ENCODE measurements at places on chromosomes 11 and 22.

GRCh38 chr11:33539751-33540150, 160.9 kb downstream of the C11orf91 start:
- DNase-seq, result no peak

DNA sequence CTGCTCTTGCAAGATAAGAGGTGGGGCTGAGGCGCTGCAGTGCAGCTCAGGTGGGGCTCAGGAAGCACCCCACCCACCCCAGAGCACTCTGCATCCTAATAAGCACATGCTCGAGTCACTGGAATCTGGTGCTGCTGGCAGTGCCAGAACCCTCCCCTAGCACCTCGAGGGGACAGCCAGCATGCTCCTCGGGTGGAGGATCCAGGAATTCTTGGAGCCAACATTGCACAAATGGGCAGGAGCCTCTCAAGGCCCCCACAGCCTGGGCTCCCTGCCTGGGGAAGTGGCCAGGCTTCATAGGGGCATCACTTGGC, 27.5 kb upstream of the CABP7 start:
- no peak for DNase-seq

- DNase-seq, result no peak
These were observed 33.0 kb downstream of the GNB1L start for GRCh38 chr22:19821523-19822300.

- DNase-seq, result no peak
These were observed 23.6 kb downstream of the TXN2 start for GRCh38 chr22:36457688-36458450.

DNA sequence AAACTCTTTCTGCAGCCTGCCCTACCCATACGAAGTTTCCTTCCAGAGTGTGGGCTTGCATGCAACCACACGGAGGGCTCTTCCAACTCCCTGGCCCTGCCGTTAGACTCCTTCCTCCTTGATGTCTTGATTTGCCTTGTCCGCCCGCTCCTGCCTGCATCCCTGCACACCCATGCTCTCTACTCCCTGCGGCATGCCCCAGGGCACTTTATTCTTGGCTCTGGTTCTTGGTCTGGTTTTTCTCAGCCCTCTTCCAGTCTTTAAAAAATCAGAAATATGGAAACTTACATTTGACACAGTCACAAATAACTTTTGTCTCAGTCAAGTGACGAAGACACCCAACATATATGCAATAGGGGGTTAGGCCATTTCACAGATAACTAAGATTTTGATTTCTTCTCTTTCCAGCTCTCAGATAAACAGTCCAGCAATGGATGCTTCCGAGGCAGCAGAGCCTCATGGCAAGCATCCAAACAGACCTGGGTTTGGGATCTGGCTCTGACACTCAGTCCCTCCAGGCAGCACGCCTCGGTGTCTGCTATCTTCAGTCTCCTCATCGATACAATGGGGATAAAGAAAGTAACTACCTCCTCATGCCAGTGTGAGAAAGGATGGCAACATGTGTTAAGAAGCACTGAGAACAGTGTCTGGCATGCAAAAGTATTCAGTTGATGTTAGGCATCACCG, 15.7 kb upstream of the OPCML start:
- no peak for DNase-seq

- DNase-seq, result no peak
These were observed 24.9 kb downstream of the IMMP1L start for GRCh38 chr11:31484497-31484896.

GRCh38 chr11:19821993-19822392, 109.4 kb downstream of the NAV2 start:
- DNase-seq, result no peak

GRCh38 chr22:39459681-39460080, 2.9 kb downstream of the MGAT3 start:
- DNase-seq, result no peak

GRCh38 chr11:66835768-66836405, 7.4 kb upstream of the RCE1 start:
- no peak for DNase-seq

GRCh38 chr11:19320827-19321226, 80.1 kb upstream of the E2F8 start:
- DNase-seq, result no peak

DNA sequence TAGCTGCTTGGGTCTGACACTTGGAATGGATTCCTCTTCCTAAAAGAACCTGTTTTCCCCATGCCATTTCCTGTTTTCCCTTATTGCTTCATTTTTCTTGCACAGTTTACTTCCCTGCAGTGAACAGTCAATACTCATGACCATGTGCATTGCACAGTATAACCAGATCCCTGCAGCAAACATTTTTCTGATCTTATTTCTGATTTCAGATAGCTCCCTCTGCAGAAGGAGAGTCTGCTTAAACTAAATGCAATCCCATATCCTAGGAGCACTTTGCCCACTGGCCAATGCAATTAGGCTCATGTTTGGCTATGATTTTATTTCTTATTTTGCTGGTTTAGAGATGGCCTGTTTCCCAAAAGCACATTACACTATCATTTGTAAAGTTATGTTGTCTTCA, 96.7 kb upstream of the CD44 start:
- DNase-seq, result no peak

GRCh38 chr11:26761361-26761809, 39.5 kb upstream of the SLC5A12 start:
- no peak for DNase-seq

- no peak for DNase-seq
These were observed 608.9 kb downstream of the NTM start for GRCh38 chr11:131979364-131979763.

DNA sequence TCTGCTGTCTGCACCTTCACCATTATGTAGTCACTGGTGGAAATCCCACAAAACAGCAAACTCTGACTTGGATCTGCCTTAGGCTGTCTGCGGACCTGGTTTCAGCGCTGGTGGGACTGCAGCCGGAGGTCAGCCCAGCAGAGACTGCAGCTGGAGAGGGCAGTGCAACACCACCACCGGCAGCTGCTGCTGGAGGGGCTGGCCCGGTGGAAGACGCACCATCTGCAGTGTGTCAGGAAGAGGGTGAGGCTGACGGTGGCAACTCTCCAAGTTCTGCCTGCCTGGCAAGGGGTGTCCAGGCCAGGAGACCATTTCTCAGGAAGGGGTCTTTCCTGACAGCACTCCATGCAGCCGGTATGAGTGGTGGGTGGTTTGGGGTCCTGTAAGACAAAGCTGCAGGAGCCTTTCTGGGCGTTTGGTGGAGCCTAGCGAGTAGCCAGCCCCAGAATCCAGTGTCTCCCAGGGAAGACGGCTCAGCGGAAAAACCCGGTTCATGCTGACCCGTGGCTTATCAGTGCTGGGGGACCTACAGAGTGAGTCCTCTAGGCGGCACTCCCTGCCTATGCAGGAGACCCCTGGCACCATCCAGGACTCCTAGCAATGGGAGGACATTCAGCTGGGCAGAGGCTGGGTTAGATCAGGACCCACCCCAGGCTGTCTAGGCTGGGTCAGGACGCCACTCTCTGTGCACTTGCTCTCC, 50.8 kb downstream of the PISD start:
- no peak for DNase-seq

DNA sequence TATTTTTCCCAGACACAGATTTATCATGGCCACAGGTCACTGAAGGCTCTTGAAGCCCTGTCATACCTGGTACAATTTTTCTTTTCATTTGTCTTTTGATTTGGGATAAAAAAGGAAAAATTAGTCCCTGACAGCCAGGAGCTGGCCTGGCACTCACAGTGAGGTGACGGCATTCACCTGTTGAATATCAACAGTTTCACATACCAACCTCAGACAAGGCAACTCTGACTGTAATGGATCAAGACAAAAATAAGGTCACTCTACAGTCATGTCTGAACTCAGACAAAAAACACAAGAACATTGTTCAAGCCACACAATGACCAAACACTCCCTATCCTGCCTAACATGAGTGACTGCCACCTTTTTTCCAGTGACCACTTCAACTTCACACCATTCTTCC, 392.9 kb downstream of the TENM4 start:
- no peak for DNase-seq

DNA sequence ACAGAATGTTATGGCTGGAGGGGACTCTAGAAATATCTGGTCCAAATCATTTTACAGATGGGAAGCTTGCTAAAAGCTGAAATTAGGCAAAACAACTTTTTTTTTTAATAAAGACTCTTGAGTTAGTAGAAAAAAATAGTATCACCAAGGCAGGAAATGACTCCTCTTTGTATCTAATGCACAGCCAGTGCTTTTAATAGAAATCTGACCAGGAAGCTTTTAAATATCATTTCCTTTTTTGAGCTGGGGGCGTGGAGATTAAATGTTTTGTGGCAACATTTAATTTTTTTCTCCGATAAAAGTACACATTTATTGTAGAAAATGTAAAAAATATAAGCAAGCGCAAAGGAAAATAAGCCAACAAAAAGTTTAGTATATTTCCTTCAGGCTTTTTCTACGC, 22.5 kb downstream of the TRAF6 start:
- DNase-seq, result no peak

- DNase-seq, result no peak
These were observed 90.3 kb downstream of the TP53I11 start for GRCh38 chr11:44860346-44860745.

DNA sequence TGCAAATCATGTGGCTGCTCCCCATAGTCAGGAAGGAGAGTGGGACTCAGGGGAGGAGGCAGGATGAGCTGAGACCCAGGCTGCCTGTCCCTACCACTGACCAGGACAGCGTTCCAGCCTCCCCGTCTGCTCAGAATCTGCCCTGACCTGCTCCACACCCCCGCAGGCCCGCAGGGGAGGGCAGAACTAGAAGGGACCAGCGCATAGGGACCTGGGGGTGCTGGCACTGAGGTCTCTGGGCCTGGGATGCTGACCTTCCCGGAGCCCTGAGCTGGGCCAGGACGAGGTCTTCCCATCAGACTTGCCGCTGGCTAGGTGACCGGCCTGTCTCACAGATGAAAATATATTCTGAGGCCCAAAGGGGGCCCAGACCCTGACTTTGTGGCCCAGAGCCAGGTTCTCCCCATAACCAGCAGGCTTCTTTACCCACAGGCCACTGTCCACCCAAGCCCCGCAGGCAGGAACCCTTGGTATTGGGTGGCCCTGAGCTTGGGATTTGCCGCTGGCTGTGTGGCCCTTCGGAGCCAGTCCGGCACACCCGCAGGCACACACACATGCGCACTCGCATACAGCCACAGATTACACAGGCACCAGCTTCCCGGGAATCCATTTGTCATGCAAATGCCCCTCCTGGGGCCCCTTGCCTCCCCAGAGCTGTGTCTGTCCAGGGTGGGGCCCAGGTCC, 13.8 kb upstream of the PIM3 start:
- no peak for DNase-seq

DNA sequence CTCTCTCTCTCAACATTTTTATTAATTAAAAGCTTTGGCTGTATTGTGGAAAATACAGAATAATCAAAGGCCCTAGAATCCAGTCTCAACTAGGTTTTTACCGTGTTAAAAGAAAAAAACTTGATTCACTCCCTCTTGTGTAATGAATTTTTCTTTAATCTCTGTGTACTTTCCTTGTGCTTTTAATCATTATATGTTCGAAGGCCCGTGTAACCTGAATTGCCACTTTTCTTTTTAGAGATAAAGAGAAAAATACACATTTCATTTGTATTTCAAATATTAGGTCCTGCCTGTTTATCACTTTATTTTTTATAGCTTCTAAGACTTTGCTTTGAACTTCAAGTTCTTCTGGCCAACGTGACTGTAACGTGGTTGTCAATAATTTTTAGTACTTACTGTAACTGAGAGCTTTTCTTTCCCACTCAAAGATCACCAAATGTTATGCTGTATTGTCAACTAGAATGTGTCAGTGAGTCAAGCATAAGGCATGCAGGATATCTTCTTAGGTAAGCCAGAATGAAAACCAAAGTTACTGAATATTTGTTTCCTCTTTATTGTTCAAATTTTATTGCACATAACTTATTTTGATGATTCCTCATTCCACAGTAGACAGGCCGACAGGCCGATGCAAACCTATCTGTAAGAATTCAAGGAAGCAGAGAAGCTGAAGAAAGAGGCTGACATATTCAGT, 23.3 kb upstream of the FAR1 start:
- no peak for DNase-seq

- DNase-seq, result no peak
These were observed 812 bp upstream of the SMTN start for GRCh38 chr22:31080164-31080847.

GRCh38 chr22:45756558-45756957, 84.9 kb downstream of the ATXN10 start:
- DNase-seq, result no peak

DNA sequence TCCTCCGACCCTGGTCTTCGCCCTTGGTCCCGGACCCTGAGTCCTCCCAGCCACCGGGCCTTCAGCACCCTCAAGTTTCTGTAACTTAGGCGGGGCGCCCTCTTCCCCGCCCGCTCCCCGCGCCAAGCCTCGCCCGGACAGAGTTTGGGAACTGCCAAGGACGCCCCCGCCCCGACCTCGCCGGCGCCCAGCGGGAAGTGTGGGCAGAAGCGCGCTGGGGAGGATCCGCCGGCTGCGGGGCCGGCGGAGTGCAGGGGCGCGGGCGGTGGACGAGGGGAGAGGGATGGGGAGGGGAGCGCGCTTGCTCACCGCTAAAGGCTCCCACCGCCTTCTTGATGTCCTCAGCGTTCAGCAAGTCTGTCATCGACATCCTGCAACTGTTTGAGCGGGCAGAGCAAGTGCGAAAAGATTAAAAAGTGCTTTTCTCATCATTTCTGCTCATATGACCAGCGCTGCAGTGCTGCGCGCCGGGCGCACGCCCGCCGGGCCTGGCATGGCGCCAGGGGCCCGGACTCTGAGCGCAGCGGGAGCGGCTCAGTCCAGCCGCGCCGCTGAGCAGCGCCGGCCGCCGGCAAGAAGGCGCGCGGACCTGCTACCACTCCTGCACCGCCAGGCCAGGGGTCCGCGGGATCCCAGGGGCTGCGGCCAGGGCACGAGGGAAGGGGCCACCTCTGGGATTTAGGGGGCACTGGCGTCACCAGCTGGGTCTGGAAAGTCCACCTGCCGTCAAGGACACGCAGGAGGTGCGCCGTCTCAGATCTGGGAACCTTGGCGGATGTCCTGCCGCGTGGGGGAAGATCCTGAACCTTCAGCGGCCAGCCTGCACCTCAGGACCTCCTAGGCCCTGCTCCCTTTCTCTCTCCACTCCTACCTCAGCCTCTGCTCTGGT, at the start of gene PVALB:
TSS of gene PVALB (minus strand) at position 400 of the 889 bp plus-strand sequence. CDS start at position 370, 30 bp downstream.
- DNase-seq, result no peak

DNA sequence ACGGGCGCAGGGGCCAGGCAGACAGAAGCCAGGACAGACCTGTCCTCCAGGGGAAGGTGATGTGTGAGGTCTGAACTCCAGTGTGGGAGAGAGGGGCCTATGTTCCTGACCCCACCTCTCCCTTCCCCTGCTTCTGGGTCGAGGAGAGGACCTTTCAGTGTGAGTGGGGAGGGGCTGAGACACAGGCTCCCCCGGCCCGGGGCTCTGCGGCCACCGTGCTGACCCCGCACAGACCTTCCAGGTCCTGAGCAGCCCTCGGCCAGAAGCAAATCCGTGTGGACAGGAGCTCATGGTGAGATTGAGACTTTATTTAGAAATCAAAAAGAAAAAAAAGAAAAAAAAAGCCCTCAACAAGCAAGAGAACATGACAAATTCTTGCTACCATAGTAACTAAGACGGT, 680.5 kb downstream of the BRD1 start:
- no peak for DNase-seq
